ENCODE measurements at places on chromosomes 3 and 15.

- no peak for DNase-seq
Measured at GRCh38 chr3:13348661-13349396, 71.3 kb downstream of the NUP210 start.

DNA sequence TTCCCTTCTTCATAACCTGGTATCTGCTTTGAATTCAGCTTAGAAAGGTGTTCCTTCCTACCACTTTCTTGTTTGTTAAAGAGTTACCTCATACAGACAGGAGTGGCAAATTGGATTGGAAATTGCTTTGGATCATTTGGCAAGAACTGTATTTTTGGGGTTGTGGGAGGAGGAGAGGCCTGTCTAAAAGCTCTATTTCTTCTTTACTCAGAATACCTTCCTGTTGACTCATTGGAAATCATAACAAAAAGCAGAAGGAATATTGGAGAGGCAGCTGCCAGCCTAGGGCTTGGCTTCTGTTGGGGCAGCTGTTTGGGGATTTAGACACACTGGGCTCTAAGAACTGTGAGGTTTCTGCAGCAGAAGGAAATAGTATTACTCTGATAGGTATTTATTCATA is 14.2 kb downstream of the IQGAP1 start:
- no peak for DNase-seq

DNA sequence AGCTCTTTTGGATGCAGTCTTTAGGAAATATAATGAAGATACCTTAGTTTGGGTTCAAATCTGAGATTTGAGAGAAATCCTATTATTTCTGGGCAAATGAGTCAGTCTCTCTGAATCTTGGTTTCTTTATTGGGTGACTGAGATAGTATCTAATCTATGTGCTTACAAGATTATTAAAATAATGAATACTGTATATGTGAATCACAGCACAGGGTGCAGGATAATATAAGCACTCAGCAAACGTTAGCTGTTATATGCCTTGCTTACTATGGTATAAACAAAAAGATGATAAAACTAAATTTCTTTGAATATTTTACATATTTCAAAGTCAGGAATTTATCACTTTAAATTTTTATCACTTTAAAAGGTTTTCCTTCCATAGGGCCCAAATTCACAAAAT is 29.6 kb downstream of the FGF7 start:
- no peak for DNase-seq

GRCh38 chr15:83767741-83768140 is 113.8 kb downstream of the ADAMTSL3 start:
- no peak for DNase-seq

- no peak for DNase-seq
Measured at GRCh38 chr3:58628823-58629562, 37.6 kb downstream of the FAM3D start.

- DNase-seq, result no peak
Measured at GRCh38 chr15:58980351-58980939, 7.0 kb upstream of the RNF111 start.

DNA sequence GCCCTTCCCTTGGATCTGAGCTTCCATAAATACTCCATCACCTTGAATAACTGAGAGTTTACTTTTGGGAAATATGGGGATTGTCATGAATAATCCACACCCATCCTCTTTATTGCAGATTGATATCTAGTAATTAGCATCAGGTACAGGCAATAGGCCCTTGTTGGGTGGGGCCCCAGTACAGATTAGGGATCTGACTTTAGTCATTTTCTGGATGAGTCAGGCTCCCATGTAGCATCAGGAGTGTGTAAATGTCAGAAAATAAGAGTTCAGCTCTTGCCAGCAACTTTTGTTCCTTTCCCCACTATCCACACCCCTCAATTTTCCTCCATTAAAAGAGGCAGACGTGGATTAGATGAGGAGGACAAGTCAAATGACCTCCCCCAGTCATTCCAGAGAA is 17.7 kb upstream of the SNRK start:
- DNase-seq, result no peak

DNA sequence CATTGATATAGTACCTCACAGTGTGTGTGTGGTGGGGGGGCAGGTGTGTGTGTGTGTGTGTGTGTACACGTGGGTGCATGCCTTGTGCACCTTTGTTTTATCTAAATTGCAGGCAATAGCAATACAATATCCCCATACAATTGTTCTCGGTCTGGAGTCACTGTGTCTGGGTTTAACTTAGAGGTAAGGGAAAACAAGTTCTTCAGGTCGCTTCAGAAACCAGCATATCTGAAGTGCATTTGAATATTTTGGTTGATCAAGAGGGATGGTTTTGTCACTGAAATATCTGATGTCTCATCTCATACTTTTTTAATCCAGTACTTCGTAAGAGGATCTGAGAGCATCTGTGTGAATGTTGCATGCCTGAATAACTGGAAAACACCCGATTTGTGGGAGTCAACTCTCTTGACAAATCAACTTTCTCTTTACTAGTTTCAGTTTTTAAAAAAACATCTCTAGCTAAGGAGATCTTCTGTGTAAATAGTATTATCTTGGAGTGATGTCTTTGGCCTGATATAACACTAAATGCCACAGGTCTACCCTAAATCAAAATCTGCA is 206.8 kb upstream of the NR2F2 start:
- DNase-seq, result no peak

- DNase-seq, result no peak
Measured at GRCh38 chr15:52161406-52161966, 29.7 kb downstream of the GNB5 start.

- DNase-seq, result no peak
Measured at GRCh38 chr3:98821063-98821462, 57.9 kb downstream of the ST3GAL6 start.

- no peak for DNase-seq
Measured at GRCh38 chr3:132556508-132557159, 40.4 kb upstream of the ACKR4 start.

GRCh38 chr3:188282871-188283270 is 128.9 kb downstream of the LPP start:
- DNase-seq, result no peak

DNA sequence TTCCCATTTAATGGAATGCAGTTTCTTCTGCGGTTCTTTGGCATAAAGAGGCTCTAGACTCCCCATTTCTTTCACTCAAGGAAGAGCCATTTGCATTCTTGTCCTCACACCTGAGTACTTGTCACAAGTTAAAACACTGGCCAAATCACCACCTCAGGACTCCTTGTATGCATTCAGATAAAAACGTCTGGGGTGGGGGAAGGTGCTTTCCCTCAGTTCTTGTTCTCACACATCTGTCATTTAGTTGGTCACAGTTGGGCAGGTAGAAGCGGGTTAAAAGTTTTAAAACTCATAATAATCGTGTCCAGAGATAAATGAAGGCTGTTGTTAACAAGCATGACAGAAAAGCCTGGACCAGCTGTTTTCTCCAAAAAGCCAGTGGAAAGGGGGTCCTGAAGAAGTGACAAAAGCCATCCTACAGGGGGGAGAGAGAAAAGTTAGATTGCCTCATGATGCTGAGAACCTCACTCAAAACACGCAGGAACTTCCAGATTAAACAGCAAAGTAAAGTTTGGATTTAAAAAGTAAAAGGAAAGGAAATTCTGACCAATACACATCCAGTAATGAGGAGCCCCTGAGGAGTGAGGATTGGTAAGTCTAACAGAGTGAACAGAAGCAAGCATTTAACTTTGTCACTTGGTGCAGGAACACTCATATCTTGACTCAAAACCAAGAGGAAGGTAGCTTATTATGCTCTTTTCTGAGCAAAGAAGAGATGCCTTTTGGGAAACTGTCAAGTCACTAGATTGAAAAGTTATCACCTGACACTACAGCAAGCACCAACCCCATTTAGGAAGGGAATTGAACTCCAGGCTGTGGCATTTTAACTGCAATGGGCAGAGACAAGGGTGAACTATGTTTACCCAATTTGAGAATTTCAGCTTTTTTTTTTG is 2.8 kb downstream of the BCL2L10 start:
- DNase-seq, result no peak

DNA sequence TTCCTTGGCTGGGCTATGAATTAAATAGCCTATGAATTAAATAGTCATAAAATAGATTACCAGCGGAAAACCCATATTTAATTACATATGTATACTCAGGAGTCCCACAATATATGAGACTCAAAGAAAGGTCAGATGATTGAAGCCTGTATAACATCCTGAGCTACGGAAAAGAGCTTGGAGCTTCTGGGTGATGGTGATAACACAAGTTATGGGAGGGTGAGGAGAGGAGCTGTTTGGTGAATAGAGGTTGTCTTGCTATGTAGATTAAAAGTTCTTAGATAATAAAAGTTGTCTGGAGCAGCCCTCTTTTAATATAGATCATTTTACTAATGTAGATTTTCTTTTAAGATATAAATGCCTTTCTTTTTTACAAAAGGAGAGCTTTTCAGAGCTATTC is 1.8 kb downstream of the PML start:
- no peak for DNase-seq

DNA sequence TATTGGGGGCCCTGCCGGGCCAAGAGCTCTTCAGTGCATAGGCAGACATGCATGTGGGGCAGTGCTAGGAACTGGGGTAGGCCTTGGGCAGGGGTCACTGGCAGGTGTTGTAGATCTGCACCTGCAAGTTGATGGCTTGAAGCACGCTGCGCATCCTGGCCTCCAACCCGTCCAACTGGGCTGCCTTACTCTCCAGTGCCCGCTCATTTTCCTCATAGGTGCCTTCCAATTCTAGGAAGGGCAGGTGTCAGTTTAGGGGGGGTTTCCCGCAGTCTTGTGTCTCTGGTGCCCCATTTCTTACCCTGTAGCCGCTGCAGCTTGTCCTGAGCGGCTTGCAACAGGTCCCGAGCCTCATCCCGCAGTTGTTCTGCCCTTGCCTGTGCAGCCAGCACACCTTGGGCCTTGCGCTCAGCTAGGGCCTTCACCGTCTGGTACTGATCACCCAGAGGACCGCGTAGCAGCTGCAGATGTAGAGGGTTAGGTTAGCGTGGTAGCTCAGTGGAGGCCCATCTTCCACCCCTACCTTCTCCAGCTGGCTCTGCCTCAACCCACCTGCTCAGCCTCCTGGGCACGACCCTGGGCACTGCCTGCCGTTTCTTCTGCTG is 611 bp upstream of the USP19 start:
- no peak for DNase-seq

- DNase-seq, result no peak
Measured at GRCh38 chr3:97970156-97970555, 2.1 kb downstream of the RIOX2 start.

DNA sequence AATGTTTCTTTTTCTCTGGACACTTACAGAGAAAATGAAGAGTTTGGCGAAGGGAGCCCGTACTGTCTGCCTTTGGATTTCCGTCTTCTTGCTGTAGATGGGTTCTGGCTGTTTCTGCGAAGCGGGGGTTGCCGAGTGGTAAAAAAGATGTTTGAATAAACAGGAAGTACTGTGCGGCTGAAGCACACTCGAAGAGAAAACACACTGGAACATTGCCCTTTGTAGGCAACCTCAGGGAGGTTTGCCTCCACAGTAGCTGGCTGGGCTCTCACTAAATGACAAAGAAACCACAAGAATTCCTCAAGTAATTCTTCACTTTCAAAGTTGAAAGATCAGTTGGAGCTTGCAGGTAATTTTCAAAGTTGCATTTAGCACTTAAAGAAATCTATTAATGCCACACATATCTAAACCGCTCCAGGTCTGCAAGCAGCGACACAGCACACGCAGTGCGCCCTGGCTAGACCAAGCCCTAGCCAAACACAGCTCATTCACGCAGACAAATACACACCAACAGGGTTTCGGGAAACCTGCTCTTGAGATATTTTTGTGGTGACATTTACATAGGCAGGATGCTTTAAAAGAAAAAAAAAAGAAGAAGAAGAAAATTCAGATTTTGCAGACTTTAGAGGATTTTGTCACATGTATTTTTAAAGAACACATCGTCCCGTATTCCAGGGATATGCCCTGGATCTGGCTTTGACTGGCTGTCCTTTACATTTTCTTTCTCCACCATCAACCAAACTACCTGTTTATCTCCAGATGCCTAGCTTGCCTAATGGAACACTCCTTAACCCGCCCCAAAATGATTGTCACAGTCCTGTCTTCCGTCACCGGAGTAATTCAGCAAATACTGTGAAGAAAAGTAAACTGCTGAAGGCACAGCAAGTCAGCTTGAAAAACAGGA is 452.8 kb downstream of the FOXP1 start:
- DNase-seq, result peak; percentile 46

DNA sequence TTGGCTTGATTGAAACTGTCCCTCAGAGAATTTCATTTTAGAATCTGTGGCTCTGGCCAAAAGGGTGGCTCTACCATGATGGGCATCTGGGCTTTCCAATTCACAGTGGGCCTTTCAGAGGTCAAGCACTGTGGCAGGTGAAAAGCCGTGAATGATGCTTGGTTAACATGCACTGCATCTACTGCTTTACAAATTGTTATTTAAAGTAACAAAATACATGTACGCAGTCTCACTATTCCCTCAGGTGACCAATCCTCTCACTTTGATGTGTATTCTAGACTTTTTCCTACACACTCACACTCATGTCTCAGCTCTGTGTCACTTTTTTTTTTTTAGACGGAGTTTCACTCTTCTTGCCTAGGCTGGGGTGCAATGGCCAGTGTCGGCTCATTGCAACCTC is 70.5 kb downstream of the MGLL start:
- DNase-seq, result no peak

- DNase-seq, result no peak
Measured at GRCh38 chr15:49314716-49315115, 108.3 kb upstream of the FGF7 start.
